ENCODE measurements at places on chromosomes 13 and 19.

- DNase-seq: no peak
Measured at GRCh38 chr19:10694706-10695307, 6.4 kb upstream of the QTRT1 start.

DNA sequence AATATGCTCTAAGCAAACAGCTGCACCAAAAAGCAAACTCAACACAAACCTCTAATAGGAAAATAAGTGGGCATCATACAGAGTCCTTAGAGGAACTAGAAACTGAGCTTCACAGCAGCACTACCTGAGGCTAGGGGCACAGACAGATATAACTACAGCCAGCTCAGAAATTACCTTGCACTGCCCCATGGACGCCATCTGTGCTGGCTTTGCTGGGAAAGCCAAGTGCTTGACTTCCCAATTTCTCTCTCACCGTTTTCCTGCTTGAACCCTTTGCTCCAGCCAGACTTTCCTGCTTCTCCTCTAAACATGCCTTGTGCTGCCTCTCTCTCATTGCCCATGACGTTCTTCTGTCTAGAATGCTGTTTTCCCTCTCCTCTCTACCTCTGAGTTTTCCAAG is 29.3 kb downstream of the MTUS2 start:
- DNase-seq: no peak

DNA sequence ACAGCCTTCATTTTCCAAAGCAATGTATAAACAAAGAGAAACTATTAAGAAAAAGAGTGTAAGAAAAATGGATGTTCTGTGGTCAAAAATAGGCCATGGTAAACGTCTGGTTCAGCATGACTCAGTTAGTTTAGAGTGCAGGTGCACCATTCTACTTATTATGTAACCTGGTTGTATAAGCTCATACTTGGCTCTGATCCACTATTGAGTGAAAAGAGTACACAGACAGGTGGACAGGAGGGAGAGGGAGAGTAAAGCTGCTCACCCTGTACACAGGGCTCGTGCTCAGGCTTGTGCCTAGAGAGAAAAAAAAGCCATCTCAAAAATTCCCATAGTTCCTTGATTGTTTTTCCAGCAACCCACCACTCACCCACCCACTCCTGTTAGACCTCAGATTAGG is 85.8 kb upstream of the ZNF91 start:
- no peak for DNase-seq

GRCh38 chr19:42246922-42247639 is 4.7 kb upstream of the GSK3A start:
- DNase-seq: no peak

DNA sequence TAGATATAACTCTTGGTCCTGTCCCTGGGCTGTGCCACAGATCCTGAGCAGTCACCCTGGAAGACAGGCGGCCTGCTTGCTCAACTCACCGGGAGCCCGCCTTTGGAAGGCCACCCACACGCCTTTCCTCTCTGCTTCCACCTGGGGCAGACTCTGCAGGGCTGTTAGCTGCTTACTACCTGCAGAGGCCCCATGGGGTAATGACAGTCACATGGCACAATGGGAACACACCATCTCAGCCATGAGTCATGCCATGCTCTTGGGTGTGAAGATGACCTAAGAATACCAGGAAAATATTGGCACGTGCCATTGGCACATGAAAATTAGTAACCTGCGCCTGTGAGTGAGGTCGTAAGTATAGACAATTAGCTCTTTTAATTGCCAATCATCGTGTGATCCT is 108.6 kb downstream of the COL4A2 start:
- DNase-seq: no peak

DNA sequence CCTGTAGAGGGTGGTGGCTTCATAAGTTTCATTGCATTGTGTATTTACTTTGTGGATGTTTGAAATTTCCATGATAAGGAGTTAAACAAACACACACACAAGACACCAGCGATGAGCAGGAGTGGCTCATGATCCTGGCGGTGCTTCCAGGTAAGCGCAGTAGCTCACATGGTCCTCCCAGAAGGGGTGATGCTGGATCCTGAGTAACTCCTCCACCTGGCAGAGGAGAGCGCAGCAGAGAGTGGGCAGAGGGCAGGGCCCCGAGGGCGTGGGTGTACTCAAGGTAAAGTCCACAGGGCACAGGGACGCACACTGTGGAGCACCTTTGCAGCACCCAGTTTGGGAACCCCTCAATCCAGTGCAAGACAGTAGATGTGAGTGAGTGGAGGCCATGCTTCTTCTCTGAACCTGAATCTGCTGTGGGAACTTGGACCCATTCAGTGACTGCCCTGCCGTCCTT is 54.0 kb downstream of the RFX2 start:
- no peak for DNase-seq

DNA sequence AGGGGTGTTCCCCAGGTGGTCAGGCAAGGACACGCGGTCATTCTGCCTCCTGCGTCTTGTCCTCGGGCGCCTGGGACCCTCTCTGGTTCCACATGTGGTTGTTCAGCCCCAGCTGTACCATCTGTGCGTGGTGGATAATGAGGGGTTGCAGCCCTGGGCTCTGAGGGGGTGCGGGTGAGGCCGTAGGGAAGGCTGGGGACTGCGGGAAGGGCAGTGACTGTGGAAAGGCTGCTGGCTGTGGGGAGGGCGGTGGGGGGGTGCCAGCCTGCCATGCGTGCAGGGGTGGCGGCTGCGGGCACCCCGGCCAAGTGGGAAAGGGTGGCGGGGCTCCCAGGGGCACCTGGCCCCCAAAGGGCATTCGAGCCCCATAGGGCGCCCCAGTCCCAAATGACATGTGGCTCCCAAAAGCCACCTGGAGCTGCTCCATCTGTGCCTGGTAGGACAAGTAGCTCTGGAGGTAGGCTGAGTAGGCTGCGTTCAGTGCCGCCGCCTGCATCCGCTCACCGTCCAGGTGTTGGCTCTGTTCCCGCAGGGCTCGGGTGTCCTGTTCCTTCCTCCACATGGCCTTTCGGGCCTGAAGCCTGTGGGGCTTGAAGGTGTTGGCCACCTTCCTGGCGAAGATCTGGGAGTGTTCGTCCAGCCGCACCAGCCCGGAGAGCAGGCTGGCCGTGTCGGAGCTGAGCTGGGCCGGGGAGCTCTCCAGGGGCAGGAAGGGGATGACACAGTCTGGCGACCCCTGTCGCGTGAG is 15.1 kb downstream of the TICAM1 start:
- no peak for DNase-seq

GRCh38 chr19:47152632-47153031 is 22.0 kb downstream of the SAE1 start:
- no peak for DNase-seq

DNA sequence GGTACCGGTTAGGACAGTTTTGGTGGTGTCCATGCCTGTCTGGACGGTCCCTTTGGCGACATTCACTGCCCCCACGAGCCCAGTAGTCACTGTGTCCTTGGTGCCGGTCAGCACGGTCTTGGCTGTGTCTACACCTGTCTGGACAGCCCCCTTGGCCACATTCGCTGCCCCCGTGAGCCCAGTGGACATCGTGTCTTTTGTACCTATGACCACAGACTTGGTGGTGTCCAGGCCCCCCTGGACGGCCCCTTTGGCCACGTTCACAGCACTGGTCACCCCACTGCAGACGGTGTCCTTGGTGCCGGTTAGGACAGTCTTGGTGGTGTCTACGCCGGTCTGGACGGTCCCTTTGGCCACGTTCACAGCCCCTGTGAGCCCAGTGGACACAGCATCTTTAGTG is 6.2 kb downstream of the PLIN4 start:
- DNase-seq: no peak

DNA sequence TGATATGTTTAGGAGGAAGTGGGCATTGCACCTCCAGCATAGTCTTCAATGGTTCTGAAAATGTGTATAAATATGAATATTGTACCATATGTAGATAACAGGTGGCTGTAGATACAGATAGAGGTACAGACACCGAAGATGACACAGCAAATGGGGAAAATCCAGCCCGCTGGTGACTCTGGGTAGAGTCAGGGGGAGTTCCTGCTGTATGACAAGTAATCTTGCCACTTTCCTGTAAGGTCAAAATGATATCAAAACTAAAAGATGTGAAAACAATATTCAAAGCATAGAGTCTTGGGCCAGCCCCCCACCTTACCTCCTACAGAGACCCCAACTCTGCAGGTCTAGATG is 17.8 kb downstream of the C2CD4C start:
- no peak for DNase-seq

DNA sequence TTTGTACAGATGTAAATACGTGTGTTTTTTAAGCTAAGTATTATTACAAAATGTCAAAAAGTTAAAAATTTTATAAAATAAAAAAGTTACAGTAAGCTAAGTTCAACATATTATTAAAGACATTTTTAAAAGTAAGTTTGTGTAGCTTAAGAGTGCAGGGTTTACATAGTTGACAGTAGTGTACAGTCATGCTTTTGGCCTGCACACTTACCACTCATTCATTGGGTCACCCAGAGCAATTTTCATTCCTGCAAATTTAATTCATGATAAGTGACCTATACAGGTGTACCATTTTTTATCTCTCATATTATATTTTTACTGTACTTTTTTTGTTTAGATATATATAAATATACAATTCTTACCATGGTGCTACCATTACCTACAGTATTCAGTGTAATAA is 769.9 kb upstream of the SLITRK6 start:
- no peak for DNase-seq

DNA sequence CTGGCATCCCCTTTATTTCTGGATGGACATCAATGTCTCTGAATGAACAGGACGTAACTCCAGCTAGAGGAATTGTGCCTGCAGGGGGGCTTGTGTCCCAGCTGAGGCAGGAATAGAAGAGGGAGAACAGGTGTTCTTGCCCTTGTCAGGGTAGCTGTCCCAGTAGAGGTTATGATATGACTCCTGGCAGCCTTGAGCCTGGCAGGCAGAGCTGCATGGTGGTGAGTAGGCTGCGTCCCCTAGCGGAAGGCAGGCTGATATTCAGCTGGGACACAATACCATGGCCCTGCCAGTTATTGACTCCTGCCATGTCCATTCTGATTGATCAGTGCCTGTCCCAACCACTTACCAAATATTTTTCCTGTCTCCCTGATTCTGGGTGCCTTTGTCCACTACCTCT is 197.2 kb downstream of the RAP2A start:
- DNase-seq: no peak

DNA sequence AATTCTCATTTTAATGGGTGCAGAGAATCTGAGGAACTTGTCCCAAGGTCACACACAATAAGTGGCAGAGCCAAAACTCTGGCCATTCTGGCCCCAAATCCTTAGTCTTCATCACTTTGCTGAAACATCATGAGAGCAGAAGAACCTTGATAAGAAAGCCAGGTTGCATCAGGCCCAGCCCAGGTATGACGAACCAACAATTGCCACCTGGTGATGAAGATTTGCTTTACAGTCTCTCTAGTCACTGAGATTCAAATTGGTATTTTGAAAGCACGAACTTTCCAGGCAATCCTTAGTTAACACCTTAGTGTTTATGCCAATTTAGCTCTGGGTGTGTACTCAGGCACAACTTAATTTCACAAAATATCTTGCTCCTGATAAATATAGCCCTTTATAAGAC is 502.7 kb upstream of the HTR2A start:
- no peak for DNase-seq

DNA sequence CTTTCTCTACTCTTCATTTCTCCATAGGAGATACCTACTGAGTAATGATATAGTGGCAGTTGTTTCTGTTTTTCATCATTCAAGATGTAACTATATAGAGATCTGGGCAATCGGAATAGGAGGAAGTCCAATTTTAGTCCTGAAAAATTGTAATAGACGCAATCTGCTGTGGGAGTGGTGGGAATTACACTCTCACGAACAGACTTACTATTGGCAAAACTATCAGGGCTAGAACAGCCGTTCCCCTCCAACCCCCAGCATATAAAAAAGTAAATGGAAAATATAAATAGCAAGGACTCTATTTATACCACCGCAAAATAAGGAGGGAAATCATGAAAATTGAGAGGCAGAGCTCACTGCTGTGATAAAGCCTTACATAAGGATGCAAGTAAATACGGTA is 330.1 kb downstream of the FGF14 start:
- no peak for DNase-seq

DNA sequence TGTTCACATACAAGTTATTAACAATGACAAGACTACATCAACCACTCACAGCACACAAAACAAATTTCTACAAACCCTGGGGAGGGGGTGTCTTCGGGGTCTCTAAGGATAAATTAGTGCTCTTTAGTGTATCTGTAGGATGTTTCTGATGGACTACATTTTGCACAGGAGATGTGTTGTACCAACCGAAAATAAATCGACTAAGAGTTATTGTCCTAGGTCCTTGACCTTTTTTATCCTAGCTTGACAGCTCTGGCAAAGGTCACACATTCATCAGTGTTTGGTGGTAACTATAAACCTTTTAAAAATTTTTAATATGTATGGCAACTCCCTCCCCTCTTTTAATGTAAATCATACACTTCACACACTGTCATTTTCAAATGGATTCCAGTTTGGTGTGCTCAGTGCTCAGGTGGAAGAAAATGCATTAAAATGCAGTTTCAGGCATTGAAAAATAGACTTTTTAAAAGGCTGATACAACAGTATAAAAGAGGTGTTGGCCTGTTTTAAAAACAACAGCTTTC is 7.7 kb downstream of the ZIC5 start:
- DNase-seq: no peak

- peak; percentile 91 for DNase-seq
Measured at GRCh38 chr19:58513694-58514563, 2.1 kb upstream of the SLC27A5 start.

DNA sequence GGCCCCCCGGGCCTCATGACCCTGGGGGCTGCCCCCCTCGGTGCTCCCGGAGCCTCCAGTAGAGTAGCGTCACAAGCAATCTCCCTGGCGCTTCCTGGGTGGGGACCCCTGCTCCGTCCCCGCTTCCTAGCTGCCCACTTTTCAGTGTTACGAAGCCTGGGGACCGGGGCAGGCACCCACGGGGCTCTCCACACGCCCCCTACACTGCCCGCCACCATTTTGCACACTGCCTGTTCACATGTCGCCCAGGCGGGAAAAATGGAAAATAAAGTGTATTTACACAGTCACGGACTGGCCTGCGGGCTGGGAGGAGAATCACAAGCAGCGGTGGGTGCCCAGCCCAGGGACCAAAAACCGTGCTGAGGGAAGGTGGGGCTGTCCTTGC is 9.5 kb downstream of the PRR36 start:
- no peak for DNase-seq

DNA sequence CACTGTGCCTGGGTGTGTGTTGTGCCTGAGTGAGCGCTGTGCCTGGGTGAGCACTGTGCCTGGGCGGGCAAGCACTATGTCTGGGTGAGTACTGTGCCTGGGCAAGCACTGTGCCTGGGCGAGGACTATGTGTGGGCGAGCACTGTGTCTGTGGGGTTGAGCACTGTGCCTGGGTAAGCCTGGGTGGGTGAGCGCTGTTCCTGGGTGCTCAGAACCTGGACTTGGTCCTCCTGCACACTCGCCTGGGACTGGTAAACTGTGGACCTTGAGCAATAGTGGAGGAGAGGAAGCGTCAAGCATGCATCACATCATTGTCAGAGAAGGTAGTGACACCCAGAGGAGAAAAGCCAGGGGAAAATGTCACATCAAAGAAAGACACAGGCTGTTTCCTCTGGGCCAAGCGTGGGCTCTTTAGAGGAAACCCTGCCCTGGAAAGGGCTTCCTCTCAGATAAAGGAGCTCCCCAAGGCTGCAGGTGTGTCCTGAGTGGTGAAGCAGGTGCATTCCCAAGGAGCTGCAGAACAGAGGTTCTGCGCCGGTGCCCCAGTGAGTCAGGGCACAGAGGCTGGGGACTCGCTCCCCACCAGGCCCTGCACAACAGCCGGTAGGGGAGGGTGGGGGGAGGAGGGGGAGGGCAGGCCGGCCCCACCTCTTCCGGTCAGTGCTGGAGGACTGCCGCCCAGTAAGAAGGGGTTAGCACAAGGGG is 141.2 kb downstream of the TEX29 start:
- no peak for DNase-seq
